ENCODE measurements at places on chromosomes 1 and 21. TPM values are rescaled to one million over a fixed set of nuclear protein-coding genes. Genes with fewer than 3 reads are reported as not detected.
A peak's percentile ranks its signal among the peaks of the same experiment; 100 is the strongest.

GRCh38 chr1:75952016-75952415 lies 19.8 kb upstream of the ASB17 start:
- DNase-seq: no peak

- no peak for DNase-seq
These were observed 34.6 kb downstream of the RUNX3 start for GRCh38 chr1:24895511-24895910.

DNA sequence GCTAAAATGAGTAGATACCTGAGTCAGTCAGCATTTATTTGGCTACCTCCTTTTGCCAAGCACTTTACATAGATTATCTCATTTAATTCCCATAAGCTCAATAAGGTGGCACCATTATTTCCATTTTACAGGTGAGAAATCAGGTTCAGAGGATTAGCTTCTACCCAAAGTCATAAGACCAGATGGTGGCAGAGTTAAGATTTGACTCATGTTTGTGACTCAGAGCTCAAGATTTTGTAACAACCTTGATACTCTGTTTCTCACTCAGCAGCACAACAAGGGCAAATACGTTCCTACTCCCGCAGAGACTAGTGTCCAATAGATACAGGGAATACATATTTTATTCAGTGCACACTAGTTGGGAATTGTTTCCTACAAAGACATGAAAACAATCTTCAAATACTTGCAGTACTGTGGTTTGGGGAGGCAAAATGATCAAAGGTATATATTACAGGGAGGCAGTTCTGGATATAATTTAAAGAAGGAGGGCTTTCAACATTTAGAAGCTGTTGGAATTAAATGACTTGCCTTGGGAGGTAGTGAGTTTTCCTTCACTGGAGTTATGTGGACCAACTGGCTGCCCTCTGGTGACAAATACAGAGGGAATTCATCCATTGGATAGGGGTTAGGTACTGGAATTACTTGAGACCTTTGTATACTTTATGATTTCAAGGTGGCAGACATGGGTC lies 3.6 kb downstream of the LEPR start:
- peak; percentile 40 for DNase-seq

Gene SLC26A9
- total RNA-seq: 0.15 TPM

Gene LCE1B
- total RNA-seq: 0.74 TPM

Gene JAK1
- total RNA-seq: 42.8 TPM

Measured in GM12878 (cell line).